Ascending aorta (tissue), 2 donors: ENCODE measurements at places on chromosomes 7 and 10. TPM values are rescaled to one million over a fixed set of nuclear protein-coding genes. Genes with fewer than 3 reads are reported as not detected.
A peak's percentile ranks its signal among the peaks of the same experiment; 100 is the strongest.

The SLC29A4 gene
- 3.2 TPM for total RNA-seq

DNA sequence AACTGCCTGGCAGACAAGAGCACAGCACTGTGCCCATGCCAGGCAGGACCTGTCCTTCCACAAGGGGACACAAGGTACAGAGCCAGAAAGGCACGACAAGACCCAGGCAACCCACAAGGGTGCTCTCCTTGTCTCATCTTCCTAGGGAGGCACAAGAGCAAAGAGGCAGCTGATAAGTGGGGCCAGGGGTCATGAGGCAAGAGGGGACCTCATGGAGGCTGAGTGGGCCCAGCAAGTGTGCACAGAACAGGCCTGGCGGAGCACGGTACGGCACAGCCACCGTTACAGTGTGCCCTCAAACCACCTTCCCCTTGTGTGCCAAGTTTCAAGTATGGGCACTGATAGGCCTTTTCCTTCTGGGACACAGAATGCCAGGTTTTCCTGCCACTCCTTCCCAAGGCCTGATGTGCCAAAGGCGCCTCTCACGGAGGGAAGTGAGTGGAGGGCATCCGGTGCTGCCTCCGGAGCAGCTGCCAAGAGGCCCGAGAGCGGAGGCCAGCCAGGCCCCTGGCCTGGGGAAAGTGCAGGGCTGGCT, 75.6 kb downstream of the FAM53B start:
- DNase-seq = no peak

- no peak for DNase-seq
Measured at GRCh38 chr10:97229322-97230015, 43.7 kb upstream of the SLIT1 start.

DNA sequence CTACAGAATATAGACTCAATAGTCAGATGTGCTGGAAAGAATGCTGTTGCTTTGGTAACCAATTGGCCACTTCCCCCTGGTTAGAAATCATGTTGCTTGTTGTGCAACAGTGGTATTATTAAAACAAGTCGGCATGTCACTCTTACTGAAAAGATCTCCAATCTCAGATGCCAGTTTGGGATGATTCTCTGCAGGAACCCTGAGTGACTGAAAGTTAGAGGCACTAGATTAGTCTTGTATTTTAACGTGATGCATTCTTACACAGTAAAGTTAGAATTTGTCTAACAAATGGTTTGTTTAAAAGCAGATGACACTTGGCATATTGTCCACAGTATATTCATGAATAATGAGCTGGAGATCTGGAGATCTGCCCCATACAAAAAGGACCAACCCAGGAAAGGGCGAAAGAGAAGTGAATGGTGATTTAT, 287.6 kb downstream of the TWIST1 start:
- no peak for DNase-seq

- DNase-seq = no peak
Measured at GRCh38 chr10:3006607-3007006, 60.7 kb upstream of the PFKP start.

GRCh38 chr10:35191523-35191922, 64.9 kb downstream of the CREM start:
- peak; percentile 76 for DNase-seq

- no peak for DNase-seq
Measured at GRCh38 chr7:11612737-11613136, 219.3 kb downstream of the THSD7A start.

GRCh38 chr7:82805527-82805960, 357.1 kb downstream of the PCLO start:
- DNase-seq = no peak

DNA sequence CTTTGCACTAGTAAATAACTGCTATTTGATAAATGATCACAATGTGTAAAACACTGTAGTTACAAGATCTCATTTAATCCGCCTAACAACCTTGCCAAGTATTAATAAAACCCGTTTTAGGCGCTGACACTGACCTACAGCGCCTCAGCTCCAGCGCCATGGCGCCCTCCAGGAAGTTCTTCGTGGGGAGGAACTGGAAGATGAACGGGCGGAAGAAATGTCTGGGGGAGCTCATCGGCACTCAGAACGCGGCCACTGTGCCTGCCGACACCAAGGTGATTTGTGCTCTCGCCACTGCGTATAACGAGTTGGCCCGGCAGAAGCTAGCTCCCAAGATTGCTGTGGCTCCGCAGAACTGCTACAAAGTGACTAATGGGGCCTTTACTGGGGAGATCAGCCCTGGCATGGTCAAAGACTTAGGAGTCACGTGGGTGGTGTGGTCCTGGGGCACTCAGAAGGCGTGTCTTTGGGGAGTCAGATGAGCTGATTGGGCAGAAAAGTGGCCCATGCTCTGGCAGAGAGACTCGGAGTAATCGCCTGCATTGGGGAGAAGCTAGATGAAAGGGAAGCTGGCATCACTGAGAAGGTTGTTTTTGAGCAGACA, 1.1 kb upstream of the TNPO3 start:
- no peak for DNase-seq

DNA sequence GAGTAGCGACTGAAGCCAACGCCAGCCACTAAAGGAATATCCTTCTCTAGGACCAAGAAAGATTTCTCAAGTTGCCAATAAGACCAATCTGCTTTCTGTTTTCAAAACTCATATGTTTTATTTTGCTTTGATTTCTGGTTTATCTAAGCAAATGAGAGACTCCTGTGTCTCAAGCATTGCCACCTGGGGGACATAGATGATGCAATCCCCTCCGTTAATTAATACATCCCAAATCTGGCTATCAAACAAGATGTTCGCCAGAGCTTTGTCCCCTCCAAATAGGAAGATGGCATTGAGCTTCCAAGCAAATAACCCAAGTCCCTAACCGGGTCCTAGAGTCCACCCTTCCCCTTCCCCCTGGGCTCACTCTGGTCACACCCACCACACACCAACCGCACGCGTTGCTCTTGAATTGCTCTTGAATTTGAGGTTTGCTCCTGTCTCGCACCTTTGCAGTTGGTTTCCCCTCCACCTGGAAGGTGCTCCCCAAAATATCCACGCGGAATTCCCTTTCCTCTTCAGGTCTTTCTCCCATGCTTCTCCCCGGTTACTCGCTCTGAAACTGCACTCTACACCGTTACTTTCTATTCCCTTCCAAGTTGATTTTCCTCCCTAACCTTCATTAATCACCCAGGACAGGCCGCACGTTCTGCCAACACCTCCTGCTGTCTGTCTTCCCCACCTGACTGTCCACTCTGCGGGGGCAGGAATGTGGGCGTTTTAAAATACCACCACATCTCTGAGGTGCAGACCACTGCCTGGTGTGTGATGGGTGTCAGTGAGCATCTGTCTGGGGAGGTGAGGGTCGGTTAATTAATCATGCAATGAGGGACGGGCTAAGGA, 64.1 kb upstream of the RNF32 start:
- DNase-seq = no peak

DNA sequence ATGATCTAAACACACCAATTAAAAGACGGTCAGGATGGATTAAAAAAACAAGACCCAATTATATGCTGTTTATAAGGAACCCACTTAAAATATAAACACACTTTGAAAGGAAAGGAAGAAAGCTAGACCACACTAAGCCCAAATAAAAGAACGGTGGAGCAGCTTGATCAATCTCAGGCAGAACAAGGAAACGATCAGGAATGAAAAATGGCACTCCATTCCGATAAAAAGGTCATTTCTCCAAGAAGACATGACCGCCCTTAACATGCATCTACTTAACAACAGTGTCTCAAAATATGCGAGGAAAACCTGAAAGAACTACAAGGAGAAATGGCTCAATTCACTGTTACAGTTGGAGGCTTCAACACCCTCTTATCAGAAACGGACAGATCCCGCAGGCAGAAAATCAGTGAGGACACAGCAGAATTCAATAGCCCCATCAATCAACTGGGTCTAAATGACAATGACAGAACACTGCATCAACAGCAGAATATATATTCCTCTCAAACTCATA, 210.0 kb downstream of the MAD1L1 start:
- no peak for DNase-seq
